ENCODE measurements at places on chromosomes 7 and 10.

DNA sequence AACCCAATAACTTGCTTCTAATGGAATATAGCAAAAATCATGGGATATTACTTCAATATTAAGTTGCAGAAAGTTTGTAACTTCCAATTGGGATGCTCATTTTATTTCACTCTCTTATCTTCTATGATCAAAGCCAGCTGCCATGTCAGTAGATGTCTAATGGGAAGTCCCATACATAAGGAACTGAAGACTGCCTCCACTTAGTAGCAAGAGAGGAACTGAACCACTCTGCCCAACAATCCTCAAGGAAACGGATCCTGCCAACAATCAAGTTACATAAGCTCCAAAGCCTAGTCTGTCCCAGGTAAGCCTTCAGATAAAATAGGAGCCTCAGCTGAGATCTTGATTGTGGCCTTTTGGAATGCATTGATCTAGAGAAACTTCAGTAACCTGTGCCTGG is 431.5 kb upstream of the PCDH15 start:
- no peak for DNase-seq

DNA sequence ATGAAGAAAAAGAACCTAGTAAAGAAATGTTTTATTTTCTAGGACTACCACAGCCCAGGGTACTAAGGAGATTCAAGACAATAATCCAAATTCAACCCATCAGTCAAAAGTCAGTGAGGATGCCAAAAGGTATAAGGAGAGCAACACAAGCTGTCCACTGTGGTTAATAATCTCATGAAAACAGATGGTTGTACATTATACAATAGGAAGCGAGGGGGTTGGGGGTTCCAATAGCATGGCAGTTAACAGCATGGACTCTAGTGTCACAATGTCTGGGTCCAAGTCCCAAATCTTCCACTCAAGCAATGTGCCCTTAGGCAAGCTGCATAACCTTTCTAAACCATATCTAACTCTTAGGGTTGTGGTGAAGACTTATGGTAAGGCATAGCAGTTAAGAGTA is 35.1 kb downstream of the BRAF start:
- DNase-seq = no peak

- no peak for DNase-seq
Observed at GRCh38 chr7:2720024-2720423, 32.0 kb downstream of the AMZ1 start.

GRCh38 chr7:17153536-17153935 is 144.9 kb upstream of the AHR start:
- DNase-seq = no peak

GRCh38 chr7:133570321-133570720 is 317.4 kb downstream of the EXOC4 start:
- no peak for DNase-seq

DNA sequence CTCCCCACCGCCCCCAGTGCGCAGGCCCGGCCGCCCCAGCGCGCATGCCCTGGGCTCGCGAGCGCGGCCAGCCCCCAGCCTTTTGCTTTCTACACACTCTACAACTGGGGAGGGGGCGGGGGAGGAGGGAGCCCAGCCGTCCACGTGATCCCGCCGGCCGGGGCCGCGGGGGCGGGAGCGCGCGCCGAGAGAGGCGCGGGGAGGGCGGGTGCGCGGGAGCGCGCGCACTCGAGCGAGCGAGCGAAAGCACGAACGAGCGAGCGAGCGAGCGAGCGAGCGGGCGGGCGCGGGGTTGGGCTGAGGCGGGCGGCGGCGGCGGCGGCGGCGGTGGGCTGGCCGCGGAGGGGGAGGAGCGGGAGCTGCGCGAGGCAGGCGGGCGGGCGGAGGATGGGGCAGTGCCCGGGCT is at the start of gene AUTS2:
AUTS2 (plus strand) TSS at position 395 of the 406 bp plus-strand sequence. CDS start 1,179 bp downstream, outside the sequence.
- peak; percentile 97 for DNase-seq

DNA sequence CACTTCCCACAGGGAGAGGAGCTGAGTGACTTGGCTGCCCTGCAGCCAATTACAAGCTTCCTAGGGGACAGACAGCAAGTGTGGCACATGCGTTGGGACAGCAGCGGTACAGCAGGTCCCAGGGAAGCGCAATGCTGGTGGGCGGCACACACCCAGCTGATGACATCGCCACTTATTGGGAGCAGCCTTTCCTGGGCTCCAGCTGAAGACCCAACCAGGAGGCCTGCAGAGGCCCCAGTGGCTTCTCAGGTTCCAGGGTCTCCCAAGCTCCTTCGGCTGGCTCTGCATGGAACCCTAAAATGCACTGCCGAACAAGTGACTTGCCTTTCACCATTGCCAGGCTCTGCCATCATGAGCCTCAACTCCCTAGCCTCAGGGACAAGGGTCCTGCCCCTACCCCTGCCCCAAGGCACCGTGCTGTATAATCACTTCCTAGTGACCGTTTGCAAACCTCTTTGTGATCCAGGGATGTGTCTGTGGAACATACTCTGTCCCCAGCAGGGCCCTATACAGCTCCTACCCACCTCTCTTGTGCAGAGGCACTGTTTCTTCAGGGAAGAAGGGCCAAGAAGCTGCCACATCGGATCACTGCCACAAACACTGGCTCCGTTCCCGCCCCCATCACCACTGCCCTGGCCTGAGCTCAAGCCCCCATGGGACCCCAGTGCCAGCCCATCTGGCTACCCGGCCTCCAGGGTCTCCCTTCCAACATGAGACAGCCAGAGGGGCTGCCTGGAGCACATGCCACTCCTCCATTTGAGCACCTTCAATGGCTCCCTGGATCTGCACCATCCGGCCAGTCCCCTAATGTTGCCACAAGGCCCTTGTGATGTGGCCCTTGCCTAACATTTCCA is 19.3 kb upstream of the SLIT1 start:
- no peak for DNase-seq

- DNase-seq = no peak
Observed at GRCh38 chr7:35695473-35695850, 527 bp upstream of the HERPUD2 start.

DNA sequence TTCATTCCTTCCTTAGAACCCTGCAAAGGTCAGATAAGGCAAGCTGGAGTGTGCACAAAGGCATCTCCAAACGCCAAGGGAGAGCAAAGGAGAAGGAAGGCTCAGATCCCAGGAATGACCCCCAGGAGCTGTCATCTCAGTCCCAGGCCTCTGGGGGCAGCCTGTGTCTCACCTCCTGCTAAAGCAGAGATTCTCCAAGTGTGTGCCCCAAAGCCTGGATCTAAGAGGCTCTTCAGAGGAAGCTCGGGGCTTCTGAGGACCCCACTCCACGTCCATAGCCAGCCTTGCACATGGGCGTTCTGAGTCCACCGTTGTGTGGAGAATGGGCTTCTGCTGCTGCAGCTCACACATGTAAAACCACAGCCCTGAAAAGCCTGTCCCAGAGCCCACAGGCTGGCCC is 5.1 kb upstream of the GRID1 start:
- DNase-seq = no peak

- DNase-seq = no peak
Observed at GRCh38 chr7:5231811-5232484, 41.9 kb downstream of the WIPI2 start.

DNA sequence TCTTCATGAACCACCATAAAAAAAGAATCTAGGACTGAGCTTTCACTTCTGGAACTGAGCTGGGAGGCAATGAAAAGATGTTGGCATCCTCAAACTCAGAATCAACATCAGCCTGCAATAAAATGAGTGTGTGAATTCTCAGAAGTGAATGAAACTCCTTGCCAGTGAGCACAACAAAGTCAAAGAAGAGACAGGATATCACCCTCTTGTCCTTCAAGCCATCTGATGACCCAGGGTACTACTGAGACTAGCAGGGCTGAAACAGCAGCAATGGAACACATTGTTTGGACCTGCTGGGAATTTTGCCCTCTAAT is 13.0 kb downstream of the SLC25A13 start:
- DNase-seq = no peak

- no peak for DNase-seq
Observed at GRCh38 chr10:81918766-81919165, 43.8 kb downstream of the NRG3 start.

- DNase-seq = peak; percentile 77
Observed at GRCh38 chr10:29804025-29804852, 169.5 kb upstream of the SVIL start.

- DNase-seq = no peak
Observed at GRCh38 chr7:73682745-73683055, 553 bp downstream of the DNAJC30 start.

DNA sequence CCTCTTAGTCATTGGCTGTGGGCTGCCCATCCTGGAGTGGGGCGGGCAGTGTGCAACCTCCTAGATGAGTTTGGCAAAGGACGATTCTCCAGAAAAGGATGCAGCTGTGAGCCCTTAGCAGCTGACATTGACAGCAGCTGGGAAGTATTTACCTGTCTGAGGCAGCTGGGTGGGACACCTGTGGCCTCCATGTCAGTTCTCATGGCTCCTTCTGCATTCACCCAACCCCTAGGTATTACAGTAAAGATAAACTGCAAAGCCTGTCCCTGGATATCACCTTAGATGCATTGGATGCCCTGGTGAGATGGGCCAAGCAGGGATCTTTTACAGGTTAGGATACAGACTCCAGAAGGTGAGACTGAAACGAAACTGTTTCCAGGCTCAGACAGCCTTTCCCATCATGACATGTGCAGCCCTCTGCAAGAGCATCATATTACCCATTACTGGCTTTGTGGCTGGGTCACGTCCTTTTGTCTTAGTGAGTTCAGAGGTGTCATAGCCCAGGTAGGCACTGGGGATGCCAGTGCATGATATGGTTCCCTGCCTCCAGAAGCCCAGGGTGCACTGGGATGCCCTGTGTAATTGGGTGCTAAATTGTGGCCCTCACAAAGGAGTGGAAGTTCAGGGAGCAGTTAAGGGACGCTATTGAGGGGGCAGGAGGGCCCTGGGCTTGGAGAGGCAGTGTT is 28.9 kb downstream of the MINDY4 start:
- no peak for DNase-seq

DNA sequence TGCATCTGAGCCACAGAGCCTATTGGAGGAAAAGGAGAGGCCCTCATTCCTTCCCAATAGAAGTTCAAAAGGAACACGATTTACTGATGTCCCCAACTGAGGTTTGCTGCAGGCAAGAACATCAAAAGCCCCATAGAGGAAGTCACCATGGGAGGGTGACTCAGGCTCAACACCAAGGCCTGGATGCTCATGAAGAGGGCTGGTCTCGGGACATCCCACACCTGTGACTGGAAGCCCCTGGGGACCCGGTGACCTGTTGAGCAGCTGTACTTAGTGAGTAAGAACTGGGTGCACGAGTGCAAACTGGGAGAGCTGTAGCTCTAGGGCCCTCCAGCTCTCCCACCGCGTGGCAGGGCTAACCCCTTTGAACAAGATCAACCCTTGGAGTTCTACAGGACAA is 38.0 kb downstream of the CYTH3 start:
- no peak for DNase-seq

DNA sequence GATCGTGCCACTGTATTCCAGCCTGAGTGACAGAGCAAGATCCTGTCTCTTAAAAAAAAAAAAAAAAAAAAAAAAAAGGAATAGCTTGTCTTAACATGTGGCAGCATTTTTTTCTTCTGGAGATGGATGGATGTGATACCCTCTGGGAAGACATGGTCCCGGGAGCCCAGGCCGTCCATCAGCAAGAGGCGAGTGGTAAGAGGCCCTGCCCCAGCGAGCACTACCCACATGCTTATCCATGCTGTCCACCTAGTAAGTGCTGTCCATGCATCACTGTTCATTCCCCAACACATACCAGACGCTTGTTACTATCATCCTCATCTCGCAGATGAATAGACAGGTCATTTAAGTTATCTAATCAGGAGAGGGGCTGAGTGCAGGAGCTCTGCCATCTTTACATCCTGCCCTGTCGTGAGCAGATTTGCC is 12.9 kb downstream of the ATP6V1F start:
- DNase-seq = no peak

- peak; percentile 6 for DNase-seq
Observed at GRCh38 chr10:34049887-34050286, 715.4 kb upstream of the NRP1 start.

- no peak for DNase-seq
Observed at GRCh38 chr7:152015600-152015999, 9.9 kb upstream of the GALNT11 start.

- DNase-seq = peak; percentile 45
Observed at GRCh38 chr7:117127585-117128168, 174.4 kb downstream of the ST7 start.

DNA sequence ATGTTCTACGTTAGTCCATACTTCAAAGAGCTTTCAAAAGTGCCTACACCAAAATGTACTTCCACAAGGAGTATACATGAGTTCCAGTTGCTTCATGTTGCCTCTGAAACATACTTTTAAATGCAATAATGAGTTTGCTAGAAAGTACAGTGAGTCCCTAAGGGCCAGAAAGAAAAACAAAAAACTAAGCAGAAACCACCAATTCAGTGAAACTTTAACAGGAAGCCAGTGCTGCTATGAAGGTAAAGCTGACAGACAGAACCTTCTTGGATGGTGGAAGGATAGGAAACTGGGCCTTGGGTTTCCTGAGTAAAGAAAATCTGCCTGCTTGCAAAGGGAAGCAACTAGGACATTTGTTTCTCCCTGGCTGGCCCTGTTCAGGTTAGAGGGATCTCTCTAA is 104.2 kb downstream of the CTTNBP2 start:
- no peak for DNase-seq

- DNase-seq = no peak
Observed at GRCh38 chr7:105617280-105618015, 36.2 kb upstream of the EFCAB10 start.

- DNase-seq = no peak
Observed at GRCh38 chr10:47087667-47088066, 176.4 kb downstream of the PTPN20 start.

GRCh38 chr7:99010281-99010680 is 131.9 kb downstream of the TRRAP start:
- no peak for DNase-seq

- DNase-seq = no peak
Observed at GRCh38 chr7:7709291-7709690, 9.1 kb downstream of the RPA3 start.

DNA sequence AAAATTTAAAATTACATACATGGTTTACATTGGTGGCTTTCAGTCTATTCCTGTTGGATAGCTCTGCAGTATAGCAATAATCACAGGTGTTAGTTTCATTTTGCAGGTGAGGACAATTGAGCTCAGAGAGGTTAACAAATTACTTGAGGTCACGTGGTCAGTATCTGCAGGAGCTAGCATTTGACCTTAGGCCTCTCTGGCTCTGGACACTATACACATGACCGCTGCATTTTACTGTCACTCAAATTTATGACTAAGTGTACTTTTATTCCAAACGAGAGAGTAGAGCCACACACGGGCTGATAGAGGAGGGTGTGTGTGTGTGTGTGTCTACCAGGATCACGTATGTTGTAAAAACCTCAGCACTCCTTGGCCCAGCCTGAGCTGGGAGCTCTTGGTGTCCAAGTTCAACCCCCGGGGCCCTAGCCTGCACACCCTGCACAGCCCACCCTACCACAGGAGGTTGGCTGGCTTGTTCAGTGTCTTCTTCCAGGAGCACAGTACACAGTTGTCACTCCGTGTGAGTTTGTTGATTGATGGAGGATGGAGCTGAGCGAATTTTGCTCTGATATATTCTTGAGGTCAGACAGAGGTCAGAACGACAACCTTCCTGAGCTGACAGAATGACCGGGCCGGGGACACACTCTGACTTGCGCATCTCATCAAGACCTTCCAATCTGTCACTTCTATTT is 272.7 kb downstream of the GFRA1 start:
- DNase-seq = no peak
